CD4-positive, alpha-beta memory T cell (primary cell): ENCODE measurements at places on chromosomes 7 and 10. TPM values are rescaled to one million over a fixed set of nuclear protein-coding genes. Genes with fewer than 3 reads are reported as not detected.

GRCh38 chr7:29130096-29130495 is 16.2 kb downstream of the CPVL start:
- no peak for DNase-seq

DNA sequence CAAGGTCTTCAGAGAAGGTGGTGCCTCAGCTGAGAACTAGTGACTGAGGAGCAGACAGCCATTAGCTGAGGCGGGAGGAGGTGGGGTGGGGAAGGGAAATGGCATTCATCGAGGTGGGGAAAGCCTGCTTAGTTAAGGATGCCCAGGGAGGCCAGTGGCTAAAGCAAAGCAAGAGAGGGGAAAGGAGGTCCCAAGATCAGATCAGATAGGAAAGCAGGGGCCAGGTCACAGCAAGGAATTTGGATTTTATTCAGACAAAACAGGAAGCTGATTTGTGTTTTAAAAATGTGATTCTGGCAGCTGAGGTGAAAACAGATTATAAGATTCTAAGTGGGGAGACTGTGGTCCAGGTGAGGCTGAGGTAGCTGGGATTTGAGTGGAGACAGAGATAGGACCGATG is 45.8 kb downstream of the CNNM1 start:
- no peak for DNase-seq

DNA sequence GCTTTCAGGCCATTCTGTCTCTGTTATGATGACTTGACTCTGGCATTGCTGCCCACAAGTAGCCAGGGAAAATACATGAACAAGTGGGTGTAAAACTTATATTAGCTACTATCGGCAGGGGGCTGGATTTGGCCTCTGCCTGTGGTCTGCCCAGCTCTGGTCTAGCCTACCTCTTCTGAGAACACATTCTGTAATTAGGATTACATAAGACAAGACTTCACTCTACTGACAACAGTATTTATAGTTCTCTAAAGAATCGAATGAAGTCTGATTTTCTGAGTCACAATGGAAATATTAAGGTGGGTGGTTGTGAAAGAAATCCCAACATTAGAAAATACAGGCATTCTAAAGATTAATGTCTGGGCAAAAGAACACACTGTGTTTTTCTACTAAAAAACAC is 55.5 kb downstream of the DLD start:
- DNase-seq: no peak

- DNase-seq: no peak
Measured at GRCh38 chr7:51592842-51593599, 276.4 kb upstream of the COBL start.

GRCh38 chr7:83547526-83547925 is 101.4 kb downstream of the SEMA3E start:
- no peak for DNase-seq

DNA sequence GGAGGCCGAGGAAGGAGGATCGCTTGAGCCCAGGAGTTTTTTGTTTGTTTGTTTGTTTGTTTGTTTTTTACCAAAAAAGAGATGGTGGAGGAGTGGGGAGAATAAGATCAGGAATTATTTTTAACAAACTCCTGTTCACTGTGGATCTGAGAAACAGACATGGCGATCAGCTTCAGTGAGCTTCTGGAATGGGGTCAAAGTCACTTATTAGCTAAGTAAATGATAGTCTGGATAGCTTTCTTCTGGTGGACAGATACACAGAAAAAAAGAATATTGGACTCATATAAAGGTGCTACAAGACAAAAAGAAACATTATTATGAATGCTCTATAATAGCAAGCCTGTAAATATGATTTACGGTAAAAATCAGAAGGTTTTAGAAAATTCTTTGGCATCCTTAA is 85.1 kb downstream of the POU6F2 start:
- no peak for DNase-seq

The NFE2L3 gene
- polyA plus RNA-seq: 9.6 TPM

The TMEM270 gene
- polyA plus RNA-seq: not detected

DNA sequence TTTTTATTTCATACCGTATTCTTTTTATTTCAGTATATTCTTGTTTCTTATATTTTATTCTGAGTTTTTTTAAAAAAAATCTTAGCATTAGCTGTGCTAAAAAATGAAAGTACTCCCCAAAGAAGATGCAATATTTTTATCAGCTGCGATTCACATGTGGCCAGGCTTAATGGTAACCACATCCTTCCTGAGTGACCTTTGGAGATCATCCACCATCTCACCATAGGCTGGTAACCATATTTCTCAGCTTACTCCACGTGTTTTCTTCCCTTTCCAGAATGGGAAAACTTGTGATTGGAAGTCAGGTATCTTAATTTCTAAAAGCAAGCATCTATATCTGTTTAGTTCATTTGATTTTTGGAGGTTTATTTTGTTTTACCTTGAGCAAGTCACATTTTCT is 18.8 kb upstream of the LIPM start:
- DNase-seq: no peak

The ACTL6B gene
- polyA plus RNA-seq: not detected

DNA sequence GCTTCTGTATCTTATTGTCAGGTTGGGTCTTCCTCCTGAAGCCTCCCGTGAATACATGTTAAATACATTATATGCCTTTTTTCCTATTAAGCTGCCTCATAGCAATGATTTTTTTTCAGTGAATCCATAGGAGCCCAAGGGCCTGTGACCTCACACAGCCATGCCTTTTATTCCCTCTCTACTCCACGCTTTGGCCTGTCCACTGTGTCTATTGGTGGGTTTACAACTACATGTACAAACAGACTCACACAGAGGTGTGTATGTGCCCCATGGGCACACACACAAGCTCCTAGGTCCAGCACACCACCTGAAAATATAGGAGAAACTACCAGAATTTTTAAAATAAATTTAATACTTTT is 560.4 kb downstream of the IPMK start:
- no peak for DNase-seq

- no peak for DNase-seq
Measured at GRCh38 chr10:70352401-70353097, 29.9 kb downstream of the LRRC20 start.

DNA sequence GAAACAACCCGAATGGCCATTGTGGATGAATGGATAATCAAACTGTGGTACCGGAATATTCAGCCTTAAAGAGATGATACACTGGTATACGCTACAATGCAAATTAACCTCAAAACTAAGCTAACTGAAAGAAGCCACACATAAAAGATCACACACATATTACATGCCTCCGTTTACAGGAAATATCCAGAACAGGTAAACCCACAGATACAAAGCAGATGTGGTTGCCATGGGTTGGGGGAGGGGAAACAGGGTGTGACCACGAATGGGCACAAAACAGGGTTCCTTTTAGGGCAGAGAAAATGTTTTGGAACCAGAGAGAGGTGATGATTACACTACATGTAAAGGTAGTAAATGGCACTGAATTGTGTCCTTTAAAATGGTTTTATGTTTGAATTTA is 16.6 kb downstream of the ESYT2 start:
- DNase-seq: peak; percentile 89

The CALML3 gene
- not detected for polyA plus RNA-seq

- no peak for DNase-seq
Measured at GRCh38 chr7:155287284-155287935, 10.3 kb upstream of the INSIG1 start.

- DNase-seq: no peak
Measured at GRCh38 chr7:124085179-124085578, 52.3 kb upstream of the TMEM229A start.

DNA sequence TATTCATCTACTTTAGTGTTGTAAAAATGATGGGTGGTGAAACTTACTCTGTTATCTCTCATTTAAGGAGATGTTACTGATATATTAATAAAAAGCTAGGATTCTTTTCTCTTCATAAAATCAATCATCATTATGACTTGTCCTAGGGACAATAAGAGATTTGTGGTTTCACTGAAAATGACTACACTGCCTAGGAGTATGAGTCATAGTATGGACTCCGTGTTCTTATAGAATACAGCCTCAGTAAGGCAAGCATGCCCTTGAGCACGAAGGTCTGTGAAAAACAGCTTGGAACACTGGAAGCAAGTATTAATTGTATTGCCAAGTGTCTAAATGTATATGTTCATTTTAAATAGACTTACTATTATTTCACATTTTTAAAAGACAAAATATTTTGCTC is 749.2 kb upstream of the PCDH15 start:
- no peak for DNase-seq

The NKX1-2 gene
- polyA plus RNA-seq: not detected

DNA sequence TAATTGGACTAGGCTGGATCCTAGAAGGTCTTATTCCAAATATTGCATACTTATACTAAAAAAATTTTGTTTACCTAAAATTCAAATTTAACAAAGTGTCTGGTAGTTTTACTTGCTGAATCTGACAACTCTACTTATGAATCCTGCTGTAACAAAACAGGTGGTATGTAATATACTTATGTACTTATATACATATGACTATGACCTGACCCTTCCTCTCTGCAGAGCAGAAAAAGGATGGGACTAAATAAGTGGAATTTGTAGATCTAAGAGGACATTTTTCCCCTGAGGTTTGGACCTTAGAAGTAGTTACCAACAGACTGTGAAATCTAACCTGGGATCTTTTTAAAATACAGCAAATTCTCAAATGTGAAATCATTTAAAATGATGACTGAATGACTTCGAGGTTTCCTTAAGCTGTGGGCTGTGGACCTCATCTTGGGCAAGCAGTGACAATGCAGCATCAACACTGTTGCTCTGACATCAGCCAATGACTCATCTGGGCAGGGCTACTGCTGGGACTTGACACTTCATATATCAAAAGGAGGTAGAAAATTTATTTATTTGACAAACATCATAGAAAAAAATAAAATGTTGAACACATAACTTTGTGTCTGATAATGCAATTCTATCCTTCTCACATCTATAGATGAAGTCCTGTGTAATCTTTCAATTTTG is 73.6 kb downstream of the RELN start:
- no peak for DNase-seq

The PBLD gene
- polyA plus RNA-seq: 1.0 TPM

DNA sequence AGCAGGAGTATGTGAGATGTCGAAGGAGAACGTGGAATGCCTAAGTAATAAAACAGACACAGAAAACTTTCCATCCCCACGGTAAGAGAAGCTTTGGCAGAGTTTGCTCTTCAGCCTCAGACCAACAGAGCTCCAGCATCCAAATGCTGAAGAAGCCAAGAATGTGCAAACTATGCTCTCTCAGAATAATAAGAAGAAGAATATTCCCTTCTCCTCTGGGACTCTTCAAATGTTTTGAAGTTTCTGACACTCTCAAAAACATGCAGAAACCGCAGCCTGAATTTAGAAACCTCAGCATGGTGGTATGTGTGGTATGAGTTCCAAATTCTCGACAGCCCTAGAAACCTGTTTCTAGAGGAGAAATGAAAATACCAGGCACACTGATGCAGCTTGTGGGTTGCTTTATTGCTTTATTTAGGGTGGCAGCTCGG is 113.3 kb downstream of the KCNMA1 start:
- DNase-seq: no peak

GRCh38 chr10:114239117-114239993 is at the start of gene VWA2:
VWA2 (plus strand) TSS chr10:114239254; CDS start chr10:114248714, 9,460 bp downstream.
- peak; percentile 5 for DNase-seq

GRCh38 chr7:65251851-65252620 is 121.6 kb upstream of the ZNF92 start:
- peak; percentile 64 for DNase-seq

- DNase-seq: peak; percentile 61
Measured at GRCh38 chr10:31927884-31928548, 615 bp downstream of the ARHGAP12 start.

DNA sequence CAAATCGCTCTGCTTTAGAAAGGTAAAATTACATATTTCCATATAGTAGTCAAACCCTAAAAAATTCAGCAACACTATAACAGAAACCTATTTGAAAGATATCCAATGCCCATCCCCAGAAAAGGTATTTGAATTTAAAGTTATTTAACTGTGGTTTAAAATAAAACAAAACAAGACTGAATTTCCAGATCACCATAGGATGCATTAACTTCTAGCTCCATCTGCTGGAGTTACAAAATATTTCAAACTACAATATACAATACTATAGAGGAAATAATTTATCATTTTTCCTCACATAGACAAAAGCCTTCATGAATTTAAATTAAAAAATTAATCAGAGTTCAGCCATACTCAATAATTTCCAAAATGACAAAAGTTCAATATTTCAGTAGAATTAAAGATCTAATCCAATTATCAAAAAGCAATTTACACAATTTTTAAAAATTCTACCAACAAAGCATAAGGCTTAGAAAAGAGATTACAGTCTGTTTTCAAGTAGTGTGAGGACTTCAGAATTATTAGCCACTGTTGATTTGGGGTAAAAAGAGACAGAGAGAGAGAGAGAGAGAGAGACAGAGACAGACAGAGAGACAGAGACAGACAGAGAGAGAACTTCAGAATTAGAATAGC is 75.9 kb downstream of the LMBR1 start:
- DNase-seq: peak; percentile 4

- no peak for DNase-seq
Measured at GRCh38 chr10:29615195-29615594, 19.6 kb downstream of the SVIL start.

The PTPN20 gene
- 0.95 TPM for polyA plus RNA-seq

DNA sequence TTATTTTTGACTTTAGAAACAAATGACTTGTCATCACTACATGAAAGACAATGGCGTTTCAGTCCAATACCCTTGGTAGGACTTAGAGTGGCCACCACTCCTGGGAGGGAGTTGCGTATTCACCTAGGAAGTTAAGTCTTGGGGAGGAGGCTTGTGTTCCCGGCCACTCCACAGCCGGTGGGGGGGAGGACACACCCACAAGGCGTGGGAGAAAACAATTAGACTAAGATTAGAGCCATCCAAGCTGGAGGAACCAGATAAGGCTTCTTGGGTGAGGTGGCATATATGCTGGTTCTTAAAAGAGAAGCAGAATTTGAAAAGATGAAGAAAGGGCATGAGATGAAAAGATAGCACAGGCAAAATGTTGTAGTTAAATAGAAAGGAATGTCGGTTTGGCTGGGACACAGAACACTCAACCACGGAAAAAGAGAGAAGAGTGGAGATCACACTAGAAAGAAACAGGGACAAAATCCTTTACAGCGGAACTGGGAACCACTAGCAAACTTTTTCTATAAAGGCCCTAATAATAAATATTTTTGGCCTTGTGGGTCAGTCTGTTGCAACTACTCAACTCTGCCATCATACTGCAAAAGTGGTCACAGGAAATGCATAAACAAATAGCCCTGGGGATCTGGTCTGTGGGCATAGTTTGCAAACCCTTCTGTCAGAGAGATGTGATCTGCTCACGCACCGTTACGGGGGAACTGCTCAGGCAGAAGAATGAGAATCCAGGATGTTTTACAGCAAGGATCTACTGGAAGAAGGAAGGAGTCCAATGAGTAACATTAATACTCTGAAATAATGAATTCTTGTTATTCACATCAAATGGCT is 651.8 kb downstream of the PARD3 start:
- DNase-seq: no peak

The SYT15 gene
- polyA plus RNA-seq: 0.10 TPM
